Trophoblast cell (in vitro differentiated cells and primary cell): ENCODE measurements at places on chromosomes 7 and 10.

DNA sequence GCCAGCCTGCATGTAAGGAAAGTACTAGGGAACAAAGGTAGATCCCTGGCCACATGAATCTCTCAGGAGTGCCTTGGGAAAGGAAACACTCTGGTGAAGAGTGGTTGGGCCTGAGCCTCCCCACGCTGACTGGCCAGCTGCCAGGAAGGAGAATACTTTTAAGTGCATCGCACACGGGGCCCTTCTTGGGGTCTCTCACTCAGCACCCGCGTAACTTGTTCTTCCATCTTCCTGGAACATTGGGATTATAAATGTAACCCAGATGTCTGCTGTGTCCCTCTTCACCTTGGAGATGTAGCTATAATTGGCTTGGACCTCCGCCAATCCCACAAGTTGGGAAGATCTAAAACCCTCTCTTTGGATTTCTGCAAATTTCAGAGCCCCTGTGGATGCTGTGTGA is 4.4 kb upstream of the GLI3 start:
- DNase-seq: no peak

DNA sequence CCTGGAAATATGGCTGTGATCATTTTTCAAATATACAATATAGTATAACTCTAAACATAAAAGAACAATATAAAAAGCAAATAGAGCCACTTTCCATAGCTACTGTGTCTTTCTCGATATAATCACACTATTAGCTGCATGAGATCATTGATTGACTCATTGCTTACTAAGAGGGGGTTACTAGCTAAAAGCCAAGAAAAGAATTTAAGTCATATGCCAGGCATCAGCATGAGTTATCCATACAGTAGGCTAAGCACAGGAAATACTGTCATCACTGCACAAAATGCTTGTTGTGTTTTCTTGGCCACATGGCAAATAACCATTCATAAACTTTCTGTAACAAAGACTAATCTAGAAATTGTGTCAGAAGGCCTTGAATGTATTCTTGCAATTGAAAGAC is 18.8 kb upstream of the ABCB5 start:
- DNase-seq: no peak

GRCh38 chr7:37758501-37759045 is 75.0 kb downstream of the GPR141 start:
- DNase-seq: no peak

DNA sequence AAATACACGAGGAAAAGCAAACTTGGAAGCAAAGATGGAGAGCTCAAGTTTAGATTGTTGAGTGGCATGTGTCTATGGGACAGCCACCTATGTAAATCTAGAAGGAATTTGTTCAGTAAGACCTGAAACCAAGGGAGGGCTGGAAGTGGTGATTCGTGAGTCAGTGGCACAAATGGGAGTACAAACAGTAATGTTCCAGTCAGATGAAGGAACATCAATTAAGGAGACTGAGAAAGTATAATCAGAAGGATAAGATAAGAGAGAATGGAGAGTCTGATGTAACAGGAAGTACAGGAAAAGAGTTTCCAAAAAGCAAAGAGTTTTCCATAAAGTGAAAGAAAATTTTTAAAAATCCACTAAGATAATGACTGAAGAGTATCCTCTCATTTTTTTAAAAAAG is 544.2 kb downstream of the KIF20B start:
- no peak for DNase-seq

DNA sequence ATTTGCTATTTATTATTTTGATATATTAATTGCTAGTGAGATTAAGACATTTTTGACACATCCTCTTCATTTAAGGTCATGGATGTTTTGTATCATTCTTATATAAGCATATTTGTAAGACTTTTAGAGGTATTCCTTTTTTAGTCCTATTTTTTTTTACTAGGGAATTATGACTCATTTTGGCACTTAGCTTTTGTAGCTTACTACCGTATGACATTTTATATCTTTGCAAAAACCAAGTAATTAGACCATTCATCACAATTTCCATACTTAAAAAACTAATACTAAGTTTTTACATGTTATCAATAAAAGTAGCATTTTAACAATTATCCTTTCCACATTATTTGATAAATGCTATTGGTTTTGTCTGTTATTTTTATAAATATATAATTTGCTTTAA is 41.6 kb downstream of the BMPR1A start:
- no peak for DNase-seq

DNA sequence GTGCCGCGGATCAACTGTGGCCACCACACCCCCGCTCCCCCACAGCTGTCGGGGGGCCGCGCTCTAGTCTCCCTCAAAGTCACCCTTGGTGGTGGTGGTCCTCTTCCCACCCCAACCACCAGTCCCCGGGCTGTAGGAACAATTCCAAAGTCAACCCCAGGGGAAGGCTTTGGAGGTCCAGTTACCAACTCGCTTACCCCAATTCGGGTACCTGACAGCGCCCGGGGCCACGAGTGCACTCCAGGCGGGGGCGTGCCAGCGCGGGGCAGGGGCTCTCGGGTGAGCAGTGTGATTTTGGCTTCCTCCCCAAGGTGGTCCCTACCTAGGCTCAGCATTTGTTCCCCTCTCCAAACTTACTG is 584 bp upstream of the ZMIZ1 start:
- no peak for DNase-seq

GRCh38 chr10:61452655-61453641 is at the start of gene TMEM26:
TMEM26 (minus strand) TSS chr10:61453381; CDS start chr10:61453081, 300 bp downstream.
- DNase-seq: peak; percentile 7

DNA sequence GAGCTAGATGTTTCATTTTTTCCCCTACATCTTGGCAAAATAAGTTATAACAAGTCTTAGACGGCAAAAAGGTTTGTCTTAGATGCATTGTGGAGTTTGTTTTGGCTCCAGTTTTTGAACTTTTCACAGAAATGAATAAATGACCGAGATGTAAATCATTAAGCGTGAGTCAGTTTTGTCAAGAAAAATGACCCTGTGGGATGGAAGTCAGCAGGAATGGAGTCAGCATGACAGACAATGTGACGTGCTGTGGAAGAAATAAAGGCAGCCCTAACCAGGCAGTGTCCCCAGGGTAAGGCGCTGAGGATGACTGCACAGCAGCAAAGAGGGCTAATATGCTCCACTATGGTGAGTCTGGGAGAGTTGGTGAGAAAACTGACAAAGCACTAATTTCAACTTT is 163.2 kb downstream of the NOC3L start:
- DNase-seq: peak; percentile 34

- DNase-seq: peak; percentile 4
These were observed 325.4 kb upstream of the SEMA3C start for GRCh38 chr7:81244224-81244623.

- no peak for DNase-seq
These were observed 12.3 kb downstream of the CNPY1 start for GRCh38 chr7:155533827-155534690.

DNA sequence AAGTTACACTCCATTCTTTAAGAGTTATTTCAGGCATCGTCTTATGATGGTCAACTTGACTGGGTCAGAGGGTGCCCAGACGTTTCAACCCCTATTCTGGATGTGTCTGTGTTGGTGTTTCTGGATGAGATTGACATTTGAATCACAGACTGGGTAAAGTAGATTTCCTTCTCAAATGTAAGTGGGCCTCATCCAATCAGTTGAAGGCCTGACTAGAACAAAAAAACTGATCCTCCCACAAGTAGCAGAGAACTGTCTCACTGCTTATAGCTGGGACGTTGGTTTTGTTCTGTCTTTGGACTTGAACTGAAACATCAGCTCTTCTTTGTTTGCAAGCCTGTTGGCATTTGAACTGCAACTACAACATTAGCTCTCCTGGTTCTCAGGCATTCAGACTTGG is 76.3 kb upstream of the LYZL1 start:
- DNase-seq: peak; percentile 75

- DNase-seq: no peak
These were observed 35.1 kb downstream of the PLAC9 start for GRCh38 chr10:80167471-80168161.

- DNase-seq: peak; percentile 33
These were observed at the start of gene STOX1 for GRCh38 chr10:68826764-68827591. STOX1 (plus strand) TSS chr10:68827531; CDS start chr10:68827624, 93 bp downstream.

DNA sequence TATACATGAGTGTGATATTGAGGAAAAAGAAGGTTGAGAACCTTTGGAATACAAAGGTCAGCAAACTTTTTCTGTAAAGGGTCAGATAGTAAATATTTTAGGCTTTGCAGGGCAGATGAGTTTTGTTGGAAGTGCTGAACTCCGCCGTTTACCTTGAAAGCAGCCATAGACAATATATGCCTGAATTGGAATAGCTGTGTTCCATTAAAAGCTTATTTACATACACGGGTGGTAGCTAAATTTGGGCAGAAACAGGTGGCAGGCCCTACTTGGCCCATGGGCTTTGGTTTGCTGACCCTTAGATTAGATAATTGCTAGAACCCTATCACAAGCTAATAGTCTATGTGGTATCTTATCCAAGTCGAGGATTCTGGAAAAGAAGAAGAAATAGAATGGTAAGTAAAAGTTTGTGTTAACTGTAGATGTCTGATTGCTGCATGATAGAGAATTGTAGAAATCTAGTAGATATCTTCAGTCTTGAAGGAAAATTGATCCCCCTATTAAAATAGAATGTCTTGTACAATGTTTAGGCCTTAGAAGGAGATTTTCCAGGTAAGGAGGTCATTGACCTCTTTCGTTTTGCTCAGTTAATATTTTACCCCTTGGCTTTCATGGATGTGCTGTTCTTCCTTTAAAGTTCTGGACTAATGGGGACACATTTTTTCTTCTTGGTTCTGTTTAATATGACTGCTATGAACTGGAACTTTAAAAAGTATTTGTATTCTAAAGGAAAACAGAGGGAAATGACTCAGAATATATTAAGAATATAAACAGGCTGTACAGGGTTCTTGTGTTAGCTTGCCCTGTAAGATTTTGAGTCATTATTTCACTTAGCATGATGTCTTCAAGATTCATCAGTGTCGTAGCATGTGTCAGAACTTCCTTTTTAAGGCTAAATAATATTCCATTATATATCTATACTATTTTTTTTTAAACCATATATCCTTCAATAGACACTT is 8.0 kb downstream of the RBM33 start:
- DNase-seq: no peak

DNA sequence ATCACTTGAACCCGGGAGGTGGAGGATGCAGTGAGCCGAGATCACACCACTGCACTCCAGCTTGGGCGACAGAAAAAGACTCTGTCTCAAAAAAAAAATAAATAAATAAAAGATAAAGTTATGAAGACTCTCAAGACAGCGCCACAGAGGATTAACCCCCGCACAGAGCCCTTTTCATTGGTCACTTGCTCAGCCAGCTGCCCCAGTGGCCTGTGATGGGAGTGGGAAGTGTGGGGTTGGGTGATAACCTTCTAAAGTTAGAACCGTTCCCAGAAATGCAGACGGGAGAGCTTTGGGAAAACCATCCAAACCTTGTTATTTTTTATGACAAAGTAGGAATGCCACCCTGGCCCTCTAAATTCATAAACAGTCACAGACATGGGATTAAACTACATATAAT is 57.4 kb downstream of the PARP12 start:
- DNase-seq: no peak

GRCh38 chr10:5488272-5489161 is 10.9 kb downstream of the CALML5 start:
- DNase-seq: peak; percentile 92

DNA sequence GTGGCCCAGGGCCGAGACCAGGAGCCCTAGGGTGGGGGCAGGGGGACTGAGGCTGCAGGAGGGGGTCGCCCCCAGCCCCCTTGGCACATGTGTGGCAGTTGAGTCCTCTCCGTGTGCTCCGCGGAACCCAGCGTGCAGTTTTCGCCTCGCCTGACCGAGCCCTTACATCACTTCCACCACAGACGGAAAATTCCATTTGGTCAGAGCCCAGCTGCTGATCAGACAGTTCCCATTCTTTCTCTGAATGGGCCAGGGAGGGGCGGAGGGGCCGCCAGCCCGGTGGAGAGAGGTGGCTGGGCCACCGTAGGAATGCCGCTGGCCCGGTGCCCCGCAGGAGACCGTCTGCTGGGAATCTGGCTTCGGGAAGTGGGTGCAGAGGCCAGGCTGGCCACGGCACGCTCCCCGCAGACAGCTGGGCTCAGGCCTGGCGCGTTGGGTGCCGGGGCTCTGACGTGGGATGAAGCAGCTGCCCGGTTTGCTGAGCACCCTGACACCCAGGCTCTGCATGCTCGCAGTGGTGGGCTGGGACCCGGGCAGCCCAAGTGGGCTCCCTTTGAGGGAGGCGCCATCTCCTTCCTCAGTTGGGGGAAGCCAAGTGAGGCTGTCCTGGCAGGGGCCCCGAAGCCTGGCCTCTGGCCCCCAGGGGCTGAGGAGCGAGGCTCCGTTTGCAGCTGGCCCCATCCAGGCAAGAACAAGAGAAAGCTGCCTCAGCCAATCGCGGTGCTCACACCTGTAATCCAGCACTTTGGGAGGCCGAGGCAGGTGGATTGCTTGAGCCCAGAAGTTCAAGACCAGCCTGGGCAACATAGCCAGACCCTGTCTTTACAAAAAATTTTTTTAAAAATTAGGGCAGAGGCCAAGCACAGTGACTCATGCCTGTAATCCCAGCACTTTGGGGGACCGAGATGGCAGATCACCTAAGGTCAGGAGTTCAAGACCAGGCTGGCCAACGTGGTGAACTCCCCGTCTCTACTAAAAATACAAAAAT is 9.9 kb downstream of the TTYH3 start:
- peak; percentile 98 for DNase-seq

DNA sequence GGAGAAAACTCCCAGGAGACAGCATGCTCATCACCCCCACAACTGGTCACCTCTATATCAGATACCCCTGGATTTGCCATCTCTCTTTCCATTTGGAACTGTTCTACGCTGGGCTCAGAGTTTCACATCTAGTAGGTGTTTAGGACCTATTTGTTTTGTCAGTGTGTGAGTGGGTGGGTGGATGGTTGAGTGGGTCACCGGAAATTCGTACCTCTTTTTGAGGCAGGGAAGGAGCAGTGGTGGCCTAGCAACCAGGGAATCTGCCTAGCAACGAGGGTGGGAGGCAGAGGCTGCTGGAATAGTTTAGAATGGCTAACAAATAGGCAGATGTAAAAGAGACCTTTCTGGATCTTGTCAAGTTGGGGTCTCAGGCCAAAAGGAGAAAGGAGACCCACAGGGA is 23.2 kb upstream of the SLF2 start:
- DNase-seq: no peak

DNA sequence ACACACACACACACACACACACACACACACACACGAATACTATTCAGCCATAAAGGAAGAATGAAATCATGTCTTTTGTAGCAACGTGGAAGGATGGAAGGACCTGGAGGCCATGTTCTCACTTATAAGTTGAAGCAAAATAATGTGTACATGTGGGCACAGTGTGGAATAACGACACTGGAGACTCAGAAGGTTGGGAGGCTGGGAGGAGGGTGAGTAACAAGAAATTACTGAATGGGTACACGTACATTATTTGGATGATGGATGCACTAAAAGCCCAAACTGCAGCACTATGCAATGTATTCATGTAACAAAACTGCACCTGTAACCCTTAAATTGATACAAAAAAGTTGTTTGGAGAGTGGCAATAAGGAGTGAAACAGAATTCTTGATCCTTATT is 32.1 kb downstream of the KMT2C start:
- DNase-seq: no peak
